Osteoblast (primary cell): ENCODE measurements at places on chromosomes 12 and 14. TPM values are rescaled to one million over a fixed set of nuclear protein-coding genes. Genes with fewer than 3 reads are reported as not detected.

Gene MRPS35
- 51.9 and 53.9 TPM in 2 replicates for total RNA-seq

Gene TSPAN19
- not detected in 2 replicates for total RNA-seq

Gene TAS2R20
- total RNA-seq, result 5.3 and 5.4 TPM in 2 replicates

Gene TAS2R50
- total RNA-seq, result 4.4 and 6.2 TPM in 2 replicates

Gene HOXC9
- 8.3 and 11.6 TPM in 2 replicates for total RNA-seq

Gene SLC4A8
- 1.2 and 2.9 TPM in 2 replicates for total RNA-seq

Gene SLC6A15
- total RNA-seq, result under 0.01 TPM in 1 of 2 replicates, not detected in the other

Gene DIO3
- total RNA-seq, result not detected in 2 replicates

Gene CFAP54
- total RNA-seq, result 2.2 and 3.2 TPM in 2 replicates
